ENCODE measurements at places on chromosomes 7 and 10.

DNA sequence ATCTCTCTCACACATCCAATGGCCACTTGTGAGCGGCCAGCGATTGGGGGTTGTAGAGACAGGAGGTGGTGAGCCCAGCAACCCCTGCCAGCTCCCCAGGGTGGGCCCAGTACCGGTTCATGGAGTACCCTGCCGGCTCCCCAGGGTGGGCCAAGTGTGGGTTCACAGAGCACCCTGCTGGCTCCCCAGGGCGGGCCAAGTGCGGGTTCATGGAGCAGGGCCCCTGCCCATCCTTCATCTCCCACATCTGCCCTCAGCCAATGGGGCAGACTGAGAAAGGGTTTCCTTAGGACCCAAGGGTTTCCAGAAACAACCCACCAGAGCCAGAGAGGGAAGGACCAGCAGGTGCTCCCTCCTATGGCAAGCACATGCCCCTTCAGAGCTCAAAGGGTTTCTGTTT, 21.4 kb upstream of the SLIT1 start:
- DNase-seq, result no peak

DNA sequence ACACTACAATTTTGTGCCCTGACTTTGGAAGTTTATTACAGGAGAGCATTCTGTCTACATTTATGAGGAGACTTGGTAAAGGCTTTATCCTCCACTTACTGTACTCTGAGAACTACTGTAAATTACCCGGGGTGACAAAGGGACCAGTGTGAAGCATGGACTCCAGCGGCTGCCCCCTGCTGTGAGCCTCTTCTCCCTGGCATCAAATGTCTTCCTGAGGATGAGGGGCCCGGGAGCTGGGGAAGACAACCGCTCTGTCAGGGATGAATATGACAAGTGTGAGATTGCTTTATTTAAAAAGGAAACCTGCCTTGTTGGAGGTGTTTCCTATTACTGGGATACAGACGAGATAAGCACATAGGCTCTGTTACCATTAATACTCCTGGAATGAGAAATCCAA, 714.8 kb downstream of the CCSER2 start:
- no peak for DNase-seq

DNA sequence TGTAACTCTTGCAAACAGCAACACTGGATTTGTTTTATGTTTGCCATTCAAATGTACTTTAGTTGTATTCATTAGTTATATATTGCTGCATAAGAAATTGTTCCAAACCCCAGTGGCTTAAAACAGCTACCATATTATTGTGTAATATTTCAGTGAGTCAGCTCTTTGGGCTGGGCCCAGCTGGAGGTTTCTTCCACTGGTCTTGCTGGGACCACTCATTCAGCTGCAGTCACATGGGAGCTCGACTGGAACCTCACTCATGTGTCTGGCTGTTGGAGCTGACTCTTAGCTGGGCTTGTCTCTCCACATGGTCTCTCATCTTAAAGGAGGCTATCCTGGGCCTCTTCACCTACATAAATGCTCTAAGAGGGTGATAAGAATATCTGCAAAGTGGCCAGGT, 23.2 kb upstream of the PIP4K2A start:
- DNase-seq, result no peak

- no peak for DNase-seq
Measured at GRCh38 chr7:47370461-47371042, 211.4 kb downstream of the TNS3 start.

GRCh38 chr7:1062296-1063294, 18.2 kb downstream of the GPR146 start:
- DNase-seq, result no peak

GRCh38 chr10:47409866-47410256, 25.8 kb upstream of the ZNF488 start:
- DNase-seq, result no peak

DNA sequence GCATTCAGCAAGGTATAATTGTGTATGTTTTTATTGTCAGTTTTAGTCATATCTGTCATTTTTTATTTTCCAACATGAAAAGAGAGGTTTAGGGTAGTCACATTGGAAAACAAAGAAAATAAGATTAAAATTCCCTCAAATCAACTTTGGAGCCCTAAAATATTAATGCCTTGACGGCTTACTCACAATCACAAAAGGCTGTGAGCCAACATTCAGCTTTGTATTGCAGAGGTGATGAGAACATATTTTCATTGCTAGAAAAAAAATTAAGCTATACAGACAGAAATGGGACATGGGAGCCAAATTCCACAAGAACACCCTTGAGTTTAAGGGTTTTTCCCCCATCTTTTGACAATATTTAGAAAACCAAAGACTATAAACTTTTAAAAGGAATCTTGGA, 30.2 kb downstream of the CALD1 start:
- no peak for DNase-seq

- DNase-seq, result no peak
Measured at GRCh38 chr10:22319547-22319979, 1.3 kb upstream of the BMI1 start.

DNA sequence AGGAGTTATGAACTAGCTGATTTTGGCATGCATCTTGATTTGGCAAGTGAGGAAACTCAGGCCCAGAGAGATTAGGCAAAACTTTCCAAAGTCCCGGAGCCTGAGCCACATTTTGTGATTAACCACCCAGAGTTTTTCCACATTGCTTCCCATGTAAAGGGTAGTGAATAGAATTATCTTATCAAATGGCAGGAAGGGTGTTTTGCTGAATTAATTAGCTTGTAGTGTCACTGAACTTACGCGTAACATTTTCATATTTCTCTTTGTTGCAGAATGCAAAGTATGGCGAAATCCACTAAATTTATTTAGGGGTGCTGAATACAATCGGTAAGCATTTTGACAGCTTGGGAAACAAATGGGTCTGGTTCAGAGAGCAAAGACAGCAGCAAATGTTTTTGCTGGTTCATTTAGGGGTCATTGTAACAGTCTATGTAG, 176.2 kb downstream of the ST7 start:
- DNase-seq, result no peak

DNA sequence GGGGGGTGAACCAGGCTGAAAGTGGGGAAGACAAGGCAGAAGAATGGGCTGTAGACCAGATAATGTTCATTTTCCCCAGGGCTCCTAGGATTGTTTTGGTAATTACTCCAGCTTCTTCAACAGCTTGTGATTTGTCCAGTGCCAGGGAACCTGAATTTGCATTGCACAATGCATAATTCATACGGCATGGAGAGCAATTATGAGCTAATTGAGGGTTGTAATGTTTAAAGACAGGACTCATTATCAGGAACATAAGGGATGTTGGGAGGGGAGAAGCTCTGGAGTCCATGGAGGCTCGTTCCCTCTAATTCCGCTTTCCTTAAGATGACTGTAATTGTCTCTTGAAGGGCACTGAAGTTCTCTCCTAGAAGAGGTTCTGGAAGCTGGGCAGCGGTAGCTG, 405.0 kb upstream of the ZMIZ1 start:
- DNase-seq, result no peak

DNA sequence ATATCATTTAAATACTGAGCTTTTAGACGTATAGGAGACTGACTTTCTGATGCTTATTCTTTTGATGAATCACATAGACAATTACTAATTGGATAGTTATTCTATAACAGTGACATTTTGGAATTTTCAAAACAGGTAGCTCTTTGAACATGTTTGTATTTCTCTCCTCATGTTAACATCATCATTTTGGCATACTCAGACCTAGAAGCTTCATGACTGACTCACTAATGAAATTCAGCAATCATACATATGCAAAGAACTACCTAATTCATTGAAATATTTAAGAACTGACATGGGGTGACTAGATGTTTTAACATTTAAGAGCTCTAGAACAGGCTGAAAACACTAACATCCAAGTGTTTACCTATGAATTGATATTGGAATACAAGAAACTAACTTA, 192.3 kb downstream of the VTI1A start:
- no peak for DNase-seq

GRCh38 chr7:14834456-14834855, 68.1 kb downstream of the DGKB start:
- DNase-seq, result no peak

DNA sequence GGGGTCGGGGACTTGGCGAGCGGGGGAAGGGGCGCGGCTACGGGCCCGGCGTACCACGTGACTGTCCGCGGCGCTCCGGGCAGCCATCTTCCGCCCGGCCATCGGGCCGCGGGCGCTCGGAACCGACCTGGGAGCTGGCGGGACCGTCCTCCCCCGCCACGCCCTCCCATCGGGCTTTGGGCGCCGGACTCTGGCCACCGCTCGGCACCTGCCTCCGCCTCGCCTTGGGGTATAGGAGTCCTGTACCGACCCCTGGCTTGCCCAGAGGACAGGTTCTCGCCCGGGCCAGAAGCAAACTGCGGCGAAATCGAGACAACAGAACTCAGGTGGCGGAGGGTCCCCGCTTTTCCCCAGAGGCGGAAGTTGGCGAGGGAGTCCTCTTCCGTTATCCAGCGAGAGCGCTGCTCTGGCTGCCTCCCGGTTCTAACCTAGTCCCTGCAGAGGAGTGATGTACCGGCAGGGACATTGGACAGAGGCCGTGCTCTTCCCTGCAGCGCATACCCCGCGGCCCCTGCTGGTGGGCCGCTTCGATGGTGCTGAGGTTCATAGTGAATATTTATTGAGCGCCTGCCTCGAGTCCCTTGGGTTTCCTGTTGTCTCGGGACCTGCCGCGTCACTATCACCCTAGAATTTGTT, 1.2 kb upstream of the SGMS1 start:
- peak; percentile 77 for DNase-seq

DNA sequence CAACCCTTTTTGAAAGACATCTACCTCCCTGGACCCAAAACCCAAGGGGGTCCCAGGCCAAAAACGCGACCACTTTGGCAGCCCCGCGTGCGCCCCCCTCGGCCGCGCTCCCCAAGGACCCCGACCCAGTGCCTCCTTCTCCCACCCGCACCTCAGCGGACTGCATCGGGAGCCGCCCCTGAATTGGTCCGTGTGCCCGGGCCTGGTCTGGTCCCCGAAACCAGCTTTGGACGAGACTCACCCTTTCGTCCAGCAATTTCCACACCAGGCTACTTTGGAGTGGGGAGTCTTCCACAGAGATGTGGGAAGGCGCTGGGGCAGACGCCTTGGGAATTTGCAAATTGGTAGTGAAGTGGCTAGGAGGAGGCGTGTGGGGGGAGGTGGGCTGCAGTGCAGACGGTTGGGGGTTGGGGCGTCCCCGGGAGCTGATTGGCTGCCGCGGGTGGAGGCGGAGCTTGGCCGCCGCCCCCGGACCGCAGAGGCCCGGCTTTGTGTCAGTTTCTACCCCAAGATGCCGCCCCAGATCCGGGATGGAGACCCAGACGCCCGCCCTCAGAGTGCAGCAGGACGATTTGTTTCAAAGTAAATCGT, 16.9 kb downstream of the TCAF1 start:
- peak; percentile 89 for DNase-seq

- DNase-seq, result no peak
Measured at GRCh38 chr10:23910291-23910690, 298.6 kb upstream of the KIAA1217 start.

GRCh38 chr7:149420006-149420405, 40.9 kb downstream of the ZNF777 start:
- no peak for DNase-seq

GRCh38 chr10:100655760-100656421, 89.5 kb upstream of the PAX2 start:
- DNase-seq, result no peak

GRCh38 chr10:17273403-17273802, 45.4 kb downstream of the VIM start:
- DNase-seq, result no peak

DNA sequence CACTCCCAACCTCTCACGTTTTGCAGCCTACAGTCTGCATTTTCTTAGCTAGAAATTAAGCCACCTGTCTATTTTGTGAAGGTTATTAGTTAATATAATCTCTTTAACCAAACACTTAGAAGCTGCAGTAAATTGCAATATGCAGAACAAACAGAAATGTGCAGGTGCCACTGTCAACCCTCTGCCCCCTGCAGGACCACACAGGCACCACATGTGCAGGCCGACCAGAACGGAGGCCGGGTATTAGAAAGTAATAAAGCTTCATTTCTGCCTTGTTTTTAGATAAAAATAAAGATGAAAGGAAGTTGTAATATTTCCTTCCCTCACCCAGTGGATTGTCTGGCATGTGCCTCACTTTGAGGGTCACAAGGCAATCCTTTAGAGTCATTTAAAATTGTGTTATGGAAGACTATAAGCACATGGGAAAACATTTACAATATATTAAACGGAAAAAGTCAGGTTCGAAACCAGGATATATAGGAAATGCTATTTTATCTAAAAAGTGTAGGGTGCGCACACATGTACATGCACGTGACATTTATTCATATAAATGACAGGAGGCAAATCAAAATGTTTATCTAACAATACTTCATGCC, 158.2 kb downstream of the ARHGAP12 start:
- no peak for DNase-seq

DNA sequence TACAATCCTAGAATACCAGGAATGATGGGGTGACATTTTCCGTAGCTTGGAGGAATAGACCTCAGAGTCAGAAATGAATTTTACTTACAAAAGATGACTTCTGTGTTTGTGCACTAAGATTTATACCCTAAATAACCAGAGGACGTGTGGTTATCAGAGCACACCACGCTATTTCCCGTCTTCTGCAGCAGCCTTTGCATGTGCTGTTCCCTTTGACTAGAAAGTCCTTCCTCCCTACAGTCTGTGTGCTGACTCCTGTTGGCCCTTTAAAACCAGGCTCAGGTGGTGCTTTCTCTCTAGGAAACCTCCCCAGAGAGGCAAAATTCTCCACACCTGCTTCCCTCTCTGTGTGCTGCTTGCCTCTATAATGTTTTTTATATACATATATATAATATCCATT, 73.3 kb upstream of the SMNDC1 start:
- no peak for DNase-seq

DNA sequence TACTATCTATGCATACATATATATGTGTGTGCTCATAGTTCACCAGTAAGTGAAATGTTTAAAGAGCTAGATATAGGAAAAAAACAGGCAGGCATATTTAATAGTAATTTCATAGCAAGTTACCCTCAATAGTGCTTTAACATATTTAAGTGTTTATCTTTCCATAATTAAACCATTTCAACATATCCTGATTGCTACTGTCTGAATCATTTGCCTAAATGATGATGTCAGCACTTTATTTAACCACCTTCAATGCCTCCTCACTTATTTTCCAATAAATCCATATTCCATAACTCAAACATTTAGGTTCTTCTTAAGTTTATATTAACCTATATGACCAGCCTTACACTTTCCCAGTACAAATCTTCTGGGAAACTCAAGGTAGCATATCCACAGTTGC, 601.1 kb downstream of the ARL4A start:
- no peak for DNase-seq

GRCh38 chr10:128016423-128017060, 109.6 kb downstream of the PTPRE start:
- DNase-seq, result no peak

GRCh38 chr10:69464801-69465401, 13.6 kb downstream of the TSPAN15 start:
- no peak for DNase-seq

All from nucleus accumbens (tissue), 56 donors.